ENCODE measurements at places on chromosomes 6 and 20.
A peak's percentile ranks its signal among the peaks of the same experiment; 100 is the strongest.

DNA sequence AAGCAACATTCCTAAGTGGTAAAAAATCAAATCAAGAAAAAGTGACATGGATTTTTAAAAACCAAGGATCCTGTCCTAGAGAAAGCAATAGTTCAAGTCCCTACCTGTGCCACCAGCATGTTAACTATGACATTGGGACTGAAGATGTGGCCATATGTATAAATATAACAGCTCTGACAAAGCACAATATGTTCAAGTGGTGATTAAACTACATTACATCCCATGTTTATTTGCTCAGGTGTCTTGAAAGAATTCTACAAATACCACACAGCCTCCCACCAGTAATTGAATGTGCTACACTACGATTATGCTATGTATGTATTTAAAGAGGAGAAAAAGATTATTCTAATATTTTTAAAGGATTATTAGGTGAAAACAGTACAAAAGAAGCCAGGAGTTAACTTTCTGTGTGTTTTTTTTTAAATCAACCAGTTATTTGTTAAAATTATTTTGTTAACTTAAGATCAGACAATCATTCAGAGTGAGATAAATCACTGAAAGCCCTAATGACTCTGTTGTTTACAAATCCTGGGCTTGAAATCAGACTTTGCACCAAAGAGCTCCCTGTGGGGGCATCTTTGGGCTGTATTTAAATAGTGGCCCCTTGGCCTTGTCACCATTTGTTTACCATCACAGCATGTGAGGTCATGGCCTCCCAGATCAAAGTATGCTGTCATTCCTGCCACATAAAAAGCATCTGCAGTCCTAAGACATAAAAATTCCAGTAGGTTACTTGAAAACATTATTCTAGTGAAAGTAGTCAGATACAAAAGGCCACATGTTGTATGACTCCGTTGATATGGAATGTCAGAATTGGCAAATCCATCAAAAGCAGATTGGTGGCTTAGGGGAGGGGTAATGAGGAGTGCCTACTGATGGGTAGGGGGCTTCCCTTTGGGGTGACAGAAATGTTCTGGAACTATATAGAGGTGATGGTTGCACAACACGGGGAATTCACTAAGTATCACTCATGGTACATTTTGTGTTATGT lies 17.1 kb downstream of the TTLL2 start:
- DNase-seq, result no peak

GRCh38 chr20:32132911-32133549 lies 23.5 kb downstream of the TM9SF4 start:
- no peak for DNase-seq

GRCh38 chr6:10268611-10269310 lies 146.1 kb downstream of the TFAP2A start:
- DNase-seq, result no peak

DNA sequence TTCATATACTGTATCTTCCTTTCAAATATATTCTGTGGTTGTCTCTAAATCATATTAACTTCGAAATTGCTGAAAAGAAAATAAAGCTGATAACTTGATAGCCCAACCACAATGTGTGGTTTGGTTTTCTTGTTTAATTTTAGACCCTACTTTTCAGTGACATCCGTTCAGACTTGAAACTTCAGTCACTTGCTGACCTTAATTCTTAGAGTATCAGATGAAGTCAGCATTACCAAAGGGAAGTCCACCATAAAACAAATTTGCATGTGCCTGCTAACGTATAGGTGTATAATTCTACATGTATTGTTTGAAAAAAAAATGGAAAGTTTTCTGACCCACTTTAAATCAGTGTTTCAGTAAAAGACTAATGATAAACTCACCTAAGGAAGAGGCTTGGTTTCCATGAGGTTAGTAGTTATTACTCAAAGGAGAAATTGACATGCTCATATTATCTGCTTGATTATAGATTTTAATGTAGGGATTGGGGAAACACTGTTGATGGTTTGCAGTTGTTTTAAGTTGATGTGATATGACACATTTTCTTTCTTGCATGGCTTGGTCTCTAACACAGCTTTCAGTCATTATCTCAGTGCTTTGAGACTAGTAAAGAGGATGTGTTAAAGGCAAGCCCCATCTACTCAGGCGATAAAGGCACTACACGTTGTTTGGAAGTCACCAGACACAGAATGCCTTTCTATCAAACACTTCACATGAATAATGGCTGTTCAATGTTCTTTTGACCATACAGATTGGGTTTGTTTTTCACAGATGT lies 5.2 kb upstream of the IL17A start:
- DNase-seq, result no peak

DNA sequence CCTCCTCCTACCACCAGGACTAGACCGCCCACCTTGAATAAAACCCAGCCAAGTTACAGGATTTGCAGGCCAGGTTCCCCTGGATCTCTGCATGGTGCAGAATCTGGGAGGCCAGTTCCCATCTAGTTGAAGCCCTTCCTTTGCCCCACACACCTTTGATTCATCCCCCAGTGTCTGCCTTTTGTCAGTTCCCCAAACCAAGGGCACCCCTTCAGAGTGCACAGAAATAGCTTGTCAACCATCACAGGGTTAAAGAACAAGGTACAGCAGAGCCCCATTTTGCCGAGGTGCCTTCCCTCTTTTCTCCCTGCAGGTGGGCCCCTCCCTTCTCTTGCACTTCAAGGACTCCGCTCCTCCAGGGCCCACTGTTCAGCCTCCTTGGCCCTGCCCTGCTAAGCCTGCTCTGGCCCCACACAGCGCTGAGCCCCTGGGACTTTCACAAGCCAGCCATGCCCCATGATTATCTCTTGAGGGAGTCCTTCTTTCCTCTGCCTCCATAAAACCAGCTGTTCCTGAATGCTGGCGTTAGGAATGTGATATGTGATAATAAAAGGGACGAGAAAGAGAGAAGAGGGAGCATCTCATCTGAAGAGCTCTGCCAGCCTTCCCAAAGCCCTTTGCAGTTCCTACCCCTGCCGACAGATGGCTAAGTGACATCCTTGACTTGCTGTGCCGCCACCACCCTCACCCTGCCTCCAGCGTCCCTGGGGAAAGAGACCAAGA lies 280.3 kb downstream of the CDC5L start:
- peak; percentile 27 for DNase-seq

- no peak for DNase-seq
Measured at GRCh38 chr20:62749851-62750445, 41.3 kb downstream of the NTSR1 start.

DNA sequence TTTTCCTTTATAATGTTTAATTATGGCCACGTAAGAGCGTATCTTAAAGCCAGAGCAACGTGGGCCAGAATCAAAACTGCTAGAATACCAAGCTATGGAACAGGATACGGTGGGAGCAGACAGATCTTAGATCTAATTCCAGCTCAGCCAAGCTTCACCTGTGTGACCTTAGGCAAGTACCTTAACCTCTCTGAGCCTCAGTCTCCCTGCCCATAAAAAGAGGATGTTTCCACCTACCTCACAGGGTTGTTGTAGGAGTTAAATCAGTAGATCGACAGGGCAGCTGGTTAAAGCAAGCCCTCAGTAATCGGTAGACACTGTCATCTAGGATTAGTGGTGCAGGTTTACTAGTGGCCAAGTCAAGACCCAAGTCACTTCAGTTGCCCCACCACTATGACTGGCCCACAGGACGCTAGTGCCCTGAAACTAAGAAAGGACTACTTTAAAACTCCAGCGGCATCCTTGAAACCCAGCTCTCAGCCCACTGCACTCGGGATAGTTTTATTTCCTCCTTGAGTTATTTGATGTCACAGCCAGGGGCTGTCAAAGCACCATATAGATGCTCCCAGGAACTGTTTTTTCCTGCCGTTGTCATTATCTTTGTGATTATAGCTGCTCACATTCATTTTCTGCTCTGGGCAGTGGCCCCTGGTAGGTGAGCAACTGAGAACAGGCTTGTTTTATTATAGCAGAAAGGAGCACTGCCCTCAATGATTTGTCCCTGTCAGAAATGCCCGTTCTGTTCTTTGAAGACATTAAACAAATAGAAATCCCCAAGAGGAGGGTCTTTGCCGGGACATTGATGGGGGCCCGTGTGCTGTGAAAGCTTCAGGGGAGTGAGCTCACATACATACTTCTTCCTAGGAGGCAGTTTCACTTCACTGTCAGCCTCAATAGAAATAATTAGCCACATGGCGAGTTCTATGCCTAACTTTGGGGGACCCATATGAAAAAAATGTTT lies 63.1 kb downstream of the ISM1 start:
- no peak for DNase-seq

GRCh38 chr20:20827992-20828597 lies 115.7 kb upstream of the RALGAPA2 start:
- no peak for DNase-seq

- DNase-seq, result peak; percentile 31
Measured at GRCh38 chr6:108921547-108922361, 73.5 kb downstream of the ARMC2 start.

DNA sequence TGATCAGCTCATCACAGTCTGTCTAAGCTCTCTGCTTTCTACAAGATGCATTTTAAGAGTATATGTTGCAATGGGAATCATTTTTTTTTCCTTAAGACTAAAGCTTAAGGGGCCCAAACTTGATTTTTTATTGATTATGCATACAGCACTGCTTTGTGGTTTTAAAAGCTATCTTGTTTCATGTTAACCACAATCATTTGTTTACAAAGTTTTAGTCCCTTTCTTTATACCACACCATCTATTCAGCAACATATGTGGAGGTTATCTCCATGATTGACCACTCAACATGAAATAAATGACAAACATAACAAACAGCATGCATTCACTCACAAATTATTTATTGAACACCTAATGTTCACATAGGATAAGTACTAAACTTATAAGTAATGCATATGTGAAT lies 119.1 kb downstream of the FHL5 start:
- DNase-seq, result no peak

GRCh38 chr6:137471986-137472385 lies 22.2 kb downstream of the OLIG3 start:
- no peak for DNase-seq

DNA sequence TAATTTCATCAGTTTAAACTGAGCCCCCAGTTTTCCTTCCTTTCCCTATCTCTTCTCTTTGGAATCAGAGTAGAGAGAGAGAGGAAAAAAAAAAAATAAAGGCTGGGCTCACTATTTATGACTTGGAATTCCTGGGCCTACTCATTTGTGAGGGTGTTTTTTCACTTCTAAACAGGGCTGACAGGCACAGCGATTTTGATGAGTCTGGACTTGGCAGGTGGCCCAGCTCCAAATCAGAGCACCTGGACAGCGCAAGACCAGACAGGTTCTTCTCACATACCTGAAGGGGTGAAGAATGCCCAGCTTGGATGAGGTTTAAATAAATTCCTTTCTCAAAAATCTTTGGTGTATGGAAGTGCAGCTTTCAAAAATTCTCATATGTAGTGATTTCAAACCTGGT lies 122.2 kb downstream of the KIF13A start:
- DNase-seq, result no peak

GRCh38 chr20:58852543-58853271 lies at the start of gene GNAS:
TSS of gene GNAS (plus strand) at chr20:58852716.
- DNase-seq, result peak; percentile 20
